Hematopoietic multipotent progenitor cell treated with erythropoietin and hydrocortisone succinate and interleukin-3 and kit ligand, for 8 days (in vitro differentiated cells): ENCODE measurements at places on chromosomes 2 and 18.

GRCh38 chr2:145841973-145842372 lies 1322.1 kb upstream of the ZEB2 start:
- DNase-seq, result no peak

DNA sequence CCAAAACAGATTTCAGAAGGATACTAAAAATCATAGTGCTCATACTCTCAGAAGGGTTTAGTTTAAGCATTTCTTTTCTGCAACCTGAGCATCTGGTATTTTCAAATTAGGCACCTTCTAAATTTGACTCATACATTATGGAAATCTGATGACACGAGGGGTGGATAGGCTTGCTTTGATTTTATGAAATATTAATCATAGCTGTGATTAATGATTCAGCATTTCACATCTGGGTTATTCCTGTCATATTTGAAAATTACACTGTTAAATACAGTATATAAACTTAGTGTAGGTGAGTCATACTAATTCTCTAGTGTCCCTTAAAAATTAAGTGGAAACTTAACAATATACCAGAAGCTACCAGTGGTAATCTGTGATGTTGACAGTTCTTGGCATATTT lies 47.7 kb downstream of the MRPS9 start:
- no peak for DNase-seq

- peak; percentile 62 for DNase-seq
These were observed 59.9 kb upstream of the REG3A start for GRCh38 chr2:79219383-79219988.

DNA sequence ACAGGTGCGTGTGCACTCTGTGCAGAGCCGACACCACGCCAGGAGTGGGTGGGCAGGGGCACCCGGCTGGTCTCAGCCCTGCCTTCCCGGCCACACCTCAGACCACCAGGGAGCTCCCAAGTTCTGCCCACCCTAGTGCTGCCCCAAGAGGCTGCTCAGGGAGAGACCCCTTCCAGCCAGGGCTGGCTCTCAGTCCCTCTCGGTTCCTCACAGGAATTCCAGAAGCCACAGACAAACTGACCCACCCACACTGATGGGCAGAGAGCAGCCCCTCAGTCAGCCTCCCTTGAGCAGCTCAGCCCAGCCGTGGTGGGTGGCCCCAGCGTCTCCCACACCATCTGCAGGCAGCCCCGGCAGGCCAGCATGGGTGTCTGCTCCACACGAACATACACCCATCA lies 33.8 kb downstream of the GPC1 start:
- DNase-seq, result no peak
